Activated effector memory CD4-positive, alpha-beta T cell treated with Interleukin-2 at 50 U/mL for 16 hours (primary cell): ENCODE measurements at places on chromosomes 5 and 9.

DNA sequence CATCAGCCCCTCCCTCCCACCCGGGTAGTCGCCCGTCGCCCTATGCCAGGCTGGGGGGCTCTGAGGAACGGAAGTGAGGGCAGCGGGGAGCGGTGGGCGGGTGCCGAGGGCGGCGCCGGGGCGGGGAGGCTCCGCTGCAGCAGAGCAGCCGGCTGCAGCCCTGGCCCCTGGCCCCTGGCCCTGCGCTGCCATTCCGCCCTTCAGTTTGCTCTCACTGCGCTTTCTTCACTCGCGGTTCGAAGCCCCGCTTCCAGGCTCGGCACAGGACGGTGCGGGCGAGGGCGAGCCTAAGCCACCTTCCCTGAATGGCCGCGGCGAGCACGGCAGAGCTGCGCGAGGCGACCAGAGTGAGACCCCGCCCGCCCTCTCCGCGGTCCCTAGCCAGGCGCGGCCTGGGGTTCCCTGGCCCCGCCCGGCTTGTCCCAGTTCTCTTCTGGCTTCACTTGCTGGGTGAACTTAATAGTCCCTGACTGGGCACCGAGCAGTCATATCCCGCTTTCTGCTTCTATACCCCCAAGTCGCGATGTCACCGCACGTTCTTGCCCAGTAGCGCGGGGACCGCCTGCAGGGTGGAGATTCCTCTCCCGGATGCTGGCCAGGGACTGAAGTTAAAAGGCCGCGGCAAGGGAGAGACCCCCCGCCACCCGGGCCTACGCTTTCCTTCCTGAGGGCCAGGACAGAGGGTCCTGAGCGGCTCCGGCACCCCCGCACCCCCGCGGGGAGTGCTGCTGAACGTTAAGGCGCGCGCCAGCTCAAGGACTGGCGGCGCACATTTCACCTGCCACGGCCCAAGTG, 623 bp upstream of the TRIM36 start:
- no peak for DNase-seq

- DNase-seq = no peak
Measured at GRCh38 chr9:127384016-127384730, 12.8 kb upstream of the SLC2A8 start.

DNA sequence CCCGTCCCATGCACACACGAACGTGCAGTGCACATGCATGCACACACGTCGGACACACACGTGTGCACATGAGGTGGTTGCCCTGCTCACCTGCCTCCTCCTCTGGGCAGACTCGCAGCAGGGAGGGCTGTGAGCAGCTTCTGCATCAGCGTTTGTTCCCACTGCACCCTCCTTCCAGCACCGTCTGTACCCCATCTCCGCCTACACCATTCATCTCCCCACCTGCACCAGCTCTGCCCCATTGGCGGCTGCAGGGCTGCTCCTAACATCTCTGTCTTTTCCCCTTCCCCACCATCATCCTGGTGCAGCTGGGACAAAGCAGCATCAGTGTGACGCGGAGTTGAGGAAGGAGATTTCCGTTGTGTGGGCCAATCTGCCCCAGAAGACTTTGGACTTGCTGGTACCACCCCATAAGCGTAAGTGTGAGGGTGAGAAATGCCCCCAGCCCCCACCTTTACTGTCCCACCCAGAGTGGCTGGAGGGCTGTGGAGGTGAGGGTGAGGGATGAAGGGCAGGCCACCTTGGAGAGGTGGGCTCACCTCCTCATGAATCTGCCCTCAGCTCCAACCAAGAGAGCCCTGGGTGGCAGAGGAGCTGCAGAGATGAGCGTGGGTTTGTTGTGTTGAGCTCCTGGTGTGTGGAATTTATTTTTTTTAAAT, 234.6 kb downstream of the CACNA1B start:
- no peak for DNase-seq

DNA sequence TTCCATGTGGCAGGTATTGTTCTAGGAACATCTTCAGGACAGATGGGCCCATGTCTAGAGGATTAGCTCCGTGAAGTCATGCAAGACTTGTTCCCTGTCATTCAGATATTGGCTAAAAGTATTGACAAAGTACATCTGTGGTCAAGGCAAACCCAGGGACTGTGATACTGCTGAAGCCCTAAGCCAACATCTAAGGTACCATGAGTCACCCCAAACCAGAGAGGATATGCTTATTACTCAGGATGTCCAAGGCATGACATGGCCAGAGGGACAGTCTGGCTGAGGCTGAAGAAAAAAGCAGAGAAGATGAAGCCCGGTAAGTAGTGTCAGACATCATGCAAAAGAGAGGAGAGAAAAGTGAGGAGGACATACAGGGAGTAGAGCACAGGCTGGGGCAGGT, 31.0 kb downstream of the HMHB1 start:
- DNase-seq = no peak

DNA sequence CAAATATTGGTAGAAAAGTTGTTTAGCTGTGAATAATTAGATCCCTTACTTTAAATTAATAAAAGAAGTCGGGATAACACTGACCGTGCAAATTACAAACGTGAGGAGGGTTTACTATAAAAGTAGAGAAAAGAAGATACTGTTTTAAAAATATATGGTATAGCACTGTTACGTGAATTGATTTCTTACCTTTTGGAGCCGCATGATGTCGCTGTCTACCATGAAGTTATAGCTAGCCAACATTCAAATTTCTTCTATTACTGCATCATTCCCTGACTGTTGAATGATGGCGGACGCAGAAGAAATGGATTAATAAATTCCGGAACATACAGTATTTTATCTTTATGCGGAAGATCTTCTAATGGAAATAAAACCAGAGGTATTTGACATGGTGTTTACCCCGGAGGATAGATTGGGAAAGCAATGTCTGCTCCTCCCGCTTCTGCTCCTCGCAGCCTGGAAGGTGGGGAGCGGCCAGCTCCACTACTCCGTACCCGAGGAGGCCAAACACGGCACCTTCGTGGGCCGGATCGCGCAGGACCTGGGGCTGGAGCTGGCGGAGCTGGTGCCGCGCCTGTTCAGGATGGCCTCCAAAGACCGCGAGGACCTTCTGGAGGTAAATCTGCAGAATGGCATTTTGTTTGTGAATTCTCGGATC, at the start of gene PCDHA6:
Gene PCDHA6 (plus strand): TSS at position 257 of the 658 bp plus-strand sequence. CDS start 132 bp downstream, at position 389.
- no peak for DNase-seq
